ENCODE measurements at places on chromosomes 13 and 19.

GRCh38 chr19:13189600-13189999, 39.4 kb downstream of the IER2 start:
- DNase-seq: no peak

DNA sequence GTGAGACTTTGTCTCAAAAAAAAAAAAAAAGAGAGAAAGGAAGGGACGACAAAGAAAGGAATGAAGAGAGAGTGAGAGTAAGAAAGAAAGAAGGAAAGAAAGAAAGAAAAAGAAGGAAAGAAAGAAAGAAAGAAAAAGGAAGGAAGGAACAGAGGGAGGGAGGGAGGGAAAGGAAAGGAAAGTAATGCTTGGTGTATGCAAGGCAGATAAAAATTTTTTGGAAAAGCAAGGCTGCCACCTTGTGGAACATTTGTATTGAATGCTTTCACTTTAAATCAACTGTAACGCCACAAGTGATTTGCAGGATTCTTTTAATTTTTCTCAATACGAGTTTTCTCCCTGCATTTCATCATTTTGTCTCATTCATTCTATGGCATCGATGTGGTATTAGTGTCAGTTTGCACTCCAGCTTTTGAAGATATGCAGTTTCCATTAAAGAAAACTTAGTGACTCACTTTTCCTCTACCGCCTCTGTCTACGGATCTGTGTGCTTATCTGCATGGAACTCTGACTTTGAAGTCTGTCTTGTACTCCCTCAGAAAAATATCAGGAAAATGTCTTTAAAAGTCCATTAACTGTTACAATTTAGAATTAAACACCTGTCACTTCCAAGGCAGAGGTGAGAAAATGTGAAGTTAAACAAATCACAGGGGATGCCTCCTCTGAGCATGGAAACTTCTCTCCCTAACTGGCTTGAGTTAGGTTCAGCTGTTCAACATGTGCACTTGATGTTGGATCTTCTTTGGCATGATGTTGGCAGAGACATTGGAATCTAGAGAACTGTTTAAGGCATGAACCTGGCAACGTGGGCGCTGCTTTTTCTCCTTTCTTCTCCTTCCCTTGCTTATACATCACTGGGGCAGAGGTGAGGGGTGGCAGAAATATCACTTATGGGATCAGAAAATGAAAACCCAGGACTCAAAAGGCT, 20.0 kb upstream of the ZDHHC20 start:
- peak; percentile 65 for DNase-seq

GRCh38 chr19:55553217-55554182, 8.2 kb upstream of the SBK3 start:
- DNase-seq: no peak

GRCh38 chr19:2423915-2424685, 3.3 kb downstream of the TIMM13 start:
- DNase-seq: no peak

GRCh38 chr13:50592412-50593155, 250.9 kb downstream of the DLEU7 start:
- DNase-seq: no peak

DNA sequence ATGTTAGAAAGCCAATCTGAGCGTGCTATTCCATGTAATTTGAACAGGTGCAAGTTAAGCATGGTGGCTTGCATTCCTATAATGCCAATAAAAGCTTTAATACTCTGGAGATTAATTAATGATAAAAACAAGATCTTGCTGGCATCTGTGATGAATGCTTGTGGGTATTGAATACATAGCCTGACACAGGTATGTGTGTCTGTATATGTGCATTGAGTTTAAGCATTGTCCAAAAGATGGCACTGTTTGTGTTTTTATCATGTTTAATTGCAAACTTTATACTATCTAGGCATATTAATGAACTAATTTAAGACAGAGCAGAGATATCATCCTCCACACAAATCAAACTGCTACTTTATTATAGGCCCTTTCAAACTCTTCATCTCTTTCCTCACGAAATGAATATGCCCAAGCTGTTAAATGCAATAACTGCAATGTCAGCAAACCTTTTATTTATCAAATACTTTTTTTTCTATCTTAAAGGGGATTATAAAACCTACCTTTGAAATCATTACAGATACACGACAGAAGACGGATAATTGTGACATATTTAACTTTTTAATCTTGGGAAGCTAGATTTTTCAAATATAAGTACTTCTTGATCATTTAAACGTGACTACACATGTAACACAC, 86.5 kb downstream of the TNFSF11 start:
- no peak for DNase-seq

DNA sequence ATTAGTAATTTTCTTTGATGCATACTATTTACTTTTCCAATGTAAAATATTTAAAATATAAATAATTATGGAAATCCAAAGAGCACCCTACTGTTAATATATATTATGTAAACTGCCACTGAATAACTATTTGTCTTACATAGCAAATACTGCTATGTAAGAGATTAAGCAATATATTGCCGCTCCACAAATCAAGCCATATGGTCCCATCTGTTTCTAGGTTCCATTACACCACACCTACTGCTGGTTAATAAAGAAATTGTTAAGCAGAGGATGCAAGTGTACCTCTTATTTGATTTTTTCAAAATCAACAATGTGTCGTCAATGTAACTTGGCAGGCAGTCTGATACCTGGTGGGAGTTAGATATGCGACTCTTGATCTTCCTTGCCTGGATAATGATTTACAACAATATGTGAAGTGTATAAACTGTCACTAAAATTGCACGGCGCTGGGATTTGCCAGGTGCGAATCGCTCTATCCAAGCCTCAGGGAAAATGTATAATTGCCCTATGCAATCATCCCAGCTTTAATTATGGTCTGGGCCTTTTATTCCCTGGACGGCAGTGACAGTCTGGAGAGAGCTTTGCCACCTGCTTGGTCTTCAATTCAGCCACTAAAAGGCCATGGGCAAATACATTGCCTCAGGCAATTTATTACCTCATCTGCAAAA, 16.0 kb downstream of the SMAD9 start:
- no peak for DNase-seq

GRCh38 chr13:75327135-75327510, 154.8 kb downstream of the TBC1D4 start:
- no peak for DNase-seq
